T-helper 1 cell treated with Interleukin-12 subunit alpha and Interleukin-12 subunit beta and Interleukin-4 antibody, amounts not matched to agents 30 ng/mL and 1 ng/mL, for 36 hours (primary cell): ENCODE measurements at places on chromosomes 7 and 10. TPM values are rescaled to one million over a fixed set of nuclear protein-coding genes. Genes with fewer than 3 reads are reported as not detected.

Gene COL13A1
- not detected in 2 replicates for total RNA-seq

Gene ZNF273
- 7.7 and 9.2 TPM in 2 replicates for total RNA-seq

Gene CTBP2
- total RNA-seq, result 0.39 TPM in 2 replicates

Gene HKDC1
- total RNA-seq, result 3.0 and 3.7 TPM in 2 replicates

Gene TACR2
- not detected in 2 replicates for total RNA-seq

Gene LRRC4
- total RNA-seq, result not detected in 2 replicates

Gene MYO3A
- not detected in 2 replicates for total RNA-seq

Gene PDE6C
- not detected in 2 replicates for total RNA-seq

Gene EGR2
- total RNA-seq, result 22.4 and 22.9 TPM in 2 replicates

Gene SPDYE1
- total RNA-seq, result 0.12 TPM in 1 of 2 replicates, not detected in the other

Gene DDX50
- 41.5 and 43.2 TPM in 2 replicates for total RNA-seq

Gene BTBD16
- total RNA-seq, result not detected in 2 replicates

Gene WBP1L
- total RNA-seq, result 35.2 and 35.9 TPM in 2 replicates

Gene GHRHR
- not detected in 2 replicates for total RNA-seq

Gene AQP1
- total RNA-seq, result 0.10 and 0.34 TPM in 2 replicates

Gene GIMAP8
- total RNA-seq, result 54.3 and 54.5 TPM in 2 replicates

Gene FKBP6
- not detected in 2 replicates for total RNA-seq

Gene PPP3CB
- 47.3 and 48.9 TPM in 2 replicates for total RNA-seq

Gene CCDC3
- total RNA-seq, result 0.15 and 0.27 TPM in 2 replicates

Gene AGR2
- total RNA-seq, result not detected in 2 replicates
